ENCODE measurements at places on chromosomes 12 and 14.
A peak's percentile ranks its signal among the peaks of the same experiment; 100 is the strongest.

- DNase-seq = no peak
Observed at GRCh38 chr12:129750421-129750820, 153.4 kb downstream of the TMEM132D start.

DNA sequence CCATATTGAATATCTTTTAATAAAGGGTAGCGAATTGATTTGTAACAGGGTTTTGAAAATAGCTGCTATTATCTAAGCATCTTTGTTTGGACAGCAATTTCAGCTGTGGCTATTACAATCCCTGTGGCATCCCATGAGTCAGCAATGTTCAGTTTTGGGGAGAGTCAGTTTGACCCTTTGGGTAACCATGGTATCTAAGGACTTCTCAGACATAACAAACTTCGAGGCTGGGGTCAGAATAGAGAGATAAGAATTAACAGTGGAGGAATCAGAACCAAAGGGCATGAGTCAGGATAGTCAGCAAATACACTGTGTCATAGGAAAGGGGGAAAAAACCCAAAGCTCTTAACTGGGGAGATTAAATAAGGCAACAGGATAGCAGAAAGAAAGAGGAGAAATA lies 11.7 kb upstream of the PTHLH start:
- DNase-seq = no peak

DNA sequence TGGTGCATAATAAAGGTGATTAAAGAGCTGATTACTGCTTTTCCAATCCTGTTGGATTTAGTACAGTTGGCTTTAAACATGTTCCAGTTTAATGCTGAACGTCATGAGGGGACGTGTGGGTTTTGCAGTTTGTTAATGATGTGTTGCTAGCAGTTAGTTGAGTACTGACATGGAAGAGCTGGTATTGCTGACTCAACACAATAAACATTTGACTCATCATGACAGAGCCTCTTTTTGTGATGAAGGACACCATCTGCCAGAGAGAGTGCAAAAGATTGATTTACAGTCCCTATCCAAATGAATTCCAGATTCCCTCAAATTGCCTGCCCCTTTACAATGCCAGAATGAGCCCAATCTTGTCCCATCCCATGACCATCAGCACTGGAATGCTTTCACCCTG lies 346.2 kb upstream of the PRICKLE1 start:
- DNase-seq = no peak

DNA sequence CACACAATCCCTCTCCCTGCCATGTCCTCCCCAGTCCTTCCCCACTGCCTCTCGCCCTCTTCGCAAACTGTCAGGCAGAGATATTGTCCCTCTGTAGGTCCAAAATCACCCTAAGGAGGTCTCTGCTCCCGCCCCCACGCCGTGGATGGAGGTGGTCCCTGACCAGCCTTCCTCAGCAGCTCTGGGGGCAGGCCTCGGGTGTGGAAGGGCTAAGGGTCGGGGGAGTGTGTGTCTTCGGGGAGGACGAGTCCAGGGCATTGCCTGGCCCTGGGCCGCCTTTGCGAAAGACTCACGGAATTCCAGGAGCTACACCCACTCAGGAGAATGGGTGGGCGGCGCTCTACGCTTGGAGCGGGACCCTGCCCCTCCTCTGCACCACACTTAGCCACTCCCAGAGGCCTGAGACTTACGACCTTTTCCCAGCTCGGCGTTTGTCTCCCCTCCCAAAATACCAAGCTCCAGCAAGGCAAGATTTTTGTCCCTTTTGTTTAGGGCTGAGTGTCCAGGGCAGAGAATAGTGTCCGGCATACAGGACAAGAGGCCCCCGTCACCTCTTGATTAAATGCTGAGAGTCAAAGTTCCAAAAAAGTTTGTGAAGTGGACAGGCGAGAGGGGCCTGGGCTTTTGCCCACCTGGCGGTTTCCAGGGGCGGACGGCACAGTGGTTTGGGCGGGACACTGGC lies 881 bp downstream of the PYGL start:
- DNase-seq = peak; percentile 29

DNA sequence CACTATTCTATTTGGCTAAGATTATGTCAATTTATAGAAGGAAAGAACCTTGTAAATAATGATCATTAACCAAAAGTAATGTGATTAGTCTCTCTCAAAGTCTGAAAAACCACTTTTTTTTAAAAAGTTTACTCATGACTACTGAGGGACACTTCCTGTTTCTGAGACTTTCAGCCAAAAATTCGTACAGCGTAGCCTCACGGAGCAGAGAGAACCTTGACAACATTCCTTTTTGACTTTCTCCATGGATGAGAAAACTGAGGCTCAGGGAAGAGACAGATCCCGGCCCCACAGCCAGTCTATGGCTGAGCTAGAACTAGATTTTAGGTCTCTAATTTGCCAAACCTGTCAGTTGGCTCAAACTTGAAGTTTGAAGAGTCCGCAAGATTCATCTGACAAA lies 68.2 kb downstream of the DAD1 start:
- DNase-seq = no peak

- DNase-seq = no peak
Observed at GRCh38 chr14:98890556-98891340, 381.2 kb downstream of the BCL11B start.

DNA sequence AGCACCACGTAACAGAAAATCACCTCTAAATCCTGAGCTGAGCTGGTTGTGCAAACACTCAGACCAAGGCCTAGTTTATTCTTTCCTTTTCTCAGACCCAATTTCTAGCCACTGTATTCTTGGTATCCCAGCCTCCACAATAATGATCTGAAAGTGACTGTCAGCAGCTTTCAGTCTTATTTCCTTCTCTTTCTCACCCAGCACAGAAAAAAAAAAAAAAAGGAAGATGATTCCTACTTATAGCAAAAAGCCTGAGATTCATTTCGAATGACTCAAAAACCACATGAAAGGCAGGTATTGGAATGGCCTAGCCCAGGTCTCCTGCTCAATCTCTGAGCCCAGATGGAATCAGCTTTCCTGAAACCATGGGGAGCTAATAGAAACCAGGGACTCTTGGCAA lies 298.6 kb upstream of the PPFIA2 start:
- no peak for DNase-seq

- DNase-seq = no peak
Observed at GRCh38 chr12:55728186-55728938, 447 bp downstream of the CD63 start.

DNA sequence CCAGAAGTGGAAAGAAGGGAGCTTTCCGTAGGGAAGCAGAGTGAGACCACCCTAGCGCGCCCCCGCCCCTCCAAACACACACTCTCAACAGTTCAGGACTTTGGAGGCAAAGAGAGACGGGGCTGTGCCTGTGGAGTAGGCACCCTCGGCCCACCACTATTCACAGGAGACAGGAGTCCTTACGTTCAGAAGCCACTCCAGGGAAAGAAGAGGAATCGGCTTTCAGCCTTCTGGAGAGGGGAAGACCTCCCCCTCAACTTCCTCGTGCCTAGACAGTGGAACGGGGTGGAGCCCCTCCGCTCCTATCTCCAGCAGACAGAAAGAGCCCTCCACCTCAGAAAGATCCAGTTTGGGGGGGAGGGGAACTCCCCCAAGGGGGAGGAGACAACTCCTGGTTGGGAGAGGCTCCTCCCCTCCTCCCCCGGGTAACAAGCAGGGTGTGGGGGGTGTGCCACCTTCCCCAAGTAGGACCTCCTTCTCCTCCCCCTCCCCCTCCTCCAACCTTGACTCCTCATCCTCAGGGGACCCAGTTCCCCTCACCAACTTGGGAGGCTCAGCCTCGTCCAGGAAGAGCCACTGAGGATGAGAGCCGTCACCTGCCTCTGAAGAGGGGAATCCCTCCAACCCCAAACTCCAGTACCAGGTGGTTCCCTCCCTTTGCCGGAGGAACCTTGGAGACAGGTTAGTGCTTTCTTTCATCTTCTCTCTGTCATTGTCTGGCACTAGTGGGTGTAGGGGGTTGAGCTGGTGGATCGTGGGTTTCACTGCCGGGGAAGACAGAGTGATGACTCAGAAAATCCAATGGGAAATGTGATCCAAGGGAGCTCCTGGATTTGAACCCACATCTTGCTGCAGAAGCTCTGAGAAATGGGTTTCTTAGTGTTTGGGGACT lies 883 bp downstream of the FOXJ2 start:
- DNase-seq = peak; percentile 37

- DNase-seq = no peak
Observed at GRCh38 chr12:27190761-27191160, 53.3 kb upstream of the STK38L start.

GRCh38 chr12:12474471-12474928 lies 88.2 kb downstream of the DUSP16 start:
- DNase-seq = no peak

DNA sequence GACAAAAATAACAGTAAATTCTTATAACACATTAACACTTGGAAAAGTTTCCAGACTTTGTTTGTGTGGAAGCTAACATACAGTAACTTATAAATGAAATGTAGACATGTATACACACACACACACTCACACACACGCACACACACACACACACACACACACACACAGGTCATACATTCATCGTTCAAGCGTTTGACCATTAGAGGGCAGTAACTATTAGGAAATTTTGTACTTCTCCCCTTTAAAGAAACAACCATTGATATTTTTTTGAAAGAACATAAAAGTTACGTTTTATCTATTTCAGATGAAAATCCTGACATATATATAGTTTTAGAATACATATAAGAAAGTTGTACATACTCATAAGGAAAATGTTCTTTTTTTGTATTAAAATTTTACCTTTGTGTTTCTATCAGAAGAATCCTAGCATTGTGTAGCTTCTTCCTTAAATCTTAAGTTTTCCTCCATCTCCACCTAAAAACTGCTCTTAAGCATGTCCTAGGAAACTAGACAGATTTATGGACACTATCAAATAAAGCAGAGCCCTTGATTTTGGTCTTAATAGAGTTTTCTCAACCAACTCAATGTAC lies 29.0 kb downstream of the PTPRQ start:
- DNase-seq = peak; percentile 53

DNA sequence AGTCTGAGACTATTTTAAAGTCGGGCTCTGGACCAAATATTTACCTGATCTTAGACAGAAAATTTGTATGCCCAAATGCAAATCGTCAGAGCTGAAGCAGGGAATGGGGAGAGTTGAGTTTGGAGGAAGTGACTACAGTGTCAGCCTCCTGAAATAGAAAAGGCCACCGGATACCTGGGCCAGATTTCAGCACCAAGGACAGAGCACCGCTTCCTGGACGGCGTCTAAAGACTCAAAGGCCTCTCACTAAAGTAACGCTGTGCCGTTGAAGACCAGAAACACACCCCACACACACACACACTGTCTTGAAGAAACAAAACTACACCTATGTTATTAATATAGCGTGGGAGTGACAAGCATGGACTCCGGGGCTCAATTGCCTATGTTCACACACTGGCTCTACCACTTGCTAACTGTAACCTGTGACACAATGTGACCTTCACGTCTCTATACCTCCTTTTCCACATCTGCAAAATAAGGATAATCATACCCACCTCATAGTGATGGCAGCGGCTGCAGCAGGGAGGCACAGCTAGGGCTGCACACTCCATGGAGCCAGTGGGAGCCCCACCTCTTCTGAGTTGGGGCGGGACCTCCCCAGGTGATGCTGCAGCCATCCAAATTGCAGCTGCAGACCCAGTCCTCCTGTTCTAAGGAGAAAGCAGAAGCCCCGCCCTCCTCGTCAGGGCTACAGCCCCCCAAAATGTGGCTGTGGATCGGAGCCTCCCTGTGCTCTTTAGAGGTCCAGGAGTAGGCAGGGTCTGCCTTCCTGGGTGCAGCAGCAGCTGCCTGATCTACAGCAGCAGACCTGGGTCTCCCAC lies 35.6 kb downstream of the KRT76 start:
- no peak for DNase-seq

- no peak for DNase-seq
Observed at GRCh38 chr14:102094101-102094500, 7.3 kb upstream of the HSP90AA1 start.

- no peak for DNase-seq
Observed at GRCh38 chr12:8722286-8722800, 24.6 kb downstream of the RIMKLB start.

GRCh38 chr12:80684077-80684495 lies 23.3 kb upstream of the MYF6 start:
- peak; percentile 13 for DNase-seq

DNA sequence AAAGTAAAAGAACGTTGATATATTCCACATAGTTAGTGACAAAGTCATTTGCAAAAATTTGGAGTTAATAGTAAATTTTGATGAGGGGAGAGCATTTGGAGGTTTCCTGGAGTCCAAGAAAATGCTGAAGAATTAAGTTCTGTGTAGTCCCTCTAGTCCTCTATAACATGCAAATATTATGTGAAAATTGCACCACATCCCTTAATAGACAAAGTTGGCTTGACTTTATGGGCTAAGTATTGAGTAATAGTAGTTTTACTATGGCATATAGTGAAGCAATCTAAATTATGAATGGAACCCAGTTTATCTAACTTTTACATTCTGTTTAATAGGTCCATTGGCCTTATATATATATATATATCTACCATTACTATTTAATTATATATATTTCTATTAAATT lies 66.4 kb upstream of the DCN start:
- no peak for DNase-seq

GRCh38 chr12:88520436-88520820 lies 59.8 kb downstream of the KITLG start:
- no peak for DNase-seq

- DNase-seq = no peak
Observed at GRCh38 chr14:31926652-31927347, 150.3 kb upstream of the ARHGAP5 start.

DNA sequence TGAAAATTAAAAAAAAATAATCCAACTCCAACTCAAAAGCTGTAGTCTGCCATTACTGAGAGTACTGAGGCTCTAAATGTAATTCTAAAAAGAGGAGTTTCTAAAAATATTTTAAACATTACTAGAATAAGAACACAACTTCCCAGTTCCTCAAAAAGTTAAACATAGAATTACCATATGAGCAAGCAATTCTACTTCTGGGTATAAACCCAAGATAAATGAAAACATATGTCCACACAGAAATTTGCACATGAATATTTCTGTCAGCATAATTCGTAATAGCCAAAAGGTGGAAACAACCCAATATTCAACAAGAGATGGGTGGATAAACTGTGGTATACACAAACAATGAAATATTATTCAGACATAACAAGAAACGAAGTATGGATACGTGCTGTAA lies 15.0 kb upstream of the NR2C1 start:
- DNase-seq = no peak

- DNase-seq = no peak
Observed at GRCh38 chr12:57456145-57456700, 1.1 kb downstream of the INHBE start.

GRCh38 chr12:99119449-99119848 lies 474.4 kb downstream of the APAF1 start:
- no peak for DNase-seq

GRCh38 chr12:62264706-62265105 lies 4.5 kb downstream of the USP15 start:
- no peak for DNase-seq

- DNase-seq = no peak
Observed at GRCh38 chr14:58788655-58789503, 151.1 kb downstream of the DACT1 start.

- DNase-seq = no peak
Observed at GRCh38 chr12:8917751-8918150, 3.4 kb downstream of the PHC1 start.

- no peak for DNase-seq
Observed at GRCh38 chr14:57865403-57866198, at the start of gene SLC35F4. Gene SLC35F4, minus strand, starts transcription at chr14:57866092.

GRCh38 chr12:6936636-6937480 lies 6.8 kb upstream of the RNU7-1 start:
- DNase-seq = peak; percentile 15

All from NCI-H2227 treated with DMSO at 0.1 percent for 48 hours (cell line).